ENCODE measurements at places on chromosomes 1 and 21.

DNA sequence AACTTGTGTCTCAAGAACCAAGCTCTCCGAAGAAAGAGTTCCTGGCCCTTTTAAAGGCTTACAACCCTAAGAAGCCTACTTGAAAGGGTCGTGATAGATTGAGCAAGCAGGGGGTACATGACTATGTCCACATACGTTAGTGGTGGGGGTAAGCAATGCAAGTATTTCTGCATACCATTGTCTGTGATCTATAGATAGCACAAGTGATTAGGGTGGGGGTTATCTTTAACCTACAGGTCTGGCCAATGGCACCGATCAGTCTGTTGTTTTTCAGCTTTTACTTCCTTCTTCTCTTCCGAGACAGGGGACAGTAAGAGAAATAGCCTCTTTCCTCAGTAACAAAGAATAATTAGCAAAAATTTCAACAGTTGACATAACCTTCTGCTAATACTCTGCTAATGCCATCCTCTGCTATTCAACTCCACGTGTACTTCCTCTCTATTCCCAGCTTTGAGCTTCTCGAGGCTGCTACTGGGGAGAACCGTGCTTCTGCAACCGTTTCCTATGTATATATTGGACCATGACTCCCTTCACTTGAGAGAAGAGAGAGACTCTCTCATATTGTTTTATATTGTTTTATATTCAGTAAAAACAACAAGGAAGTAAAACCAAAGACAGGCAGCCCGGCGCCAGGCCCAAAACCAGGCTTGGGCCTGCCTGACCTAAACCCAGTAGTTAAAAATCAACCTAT, 727.7 kb upstream of the NCAM2 start:
- DNase-seq = no peak

- no peak for DNase-seq
Measured at GRCh38 chr1:210332719-210333398, 4.2 kb downstream of the HHAT start.

DNA sequence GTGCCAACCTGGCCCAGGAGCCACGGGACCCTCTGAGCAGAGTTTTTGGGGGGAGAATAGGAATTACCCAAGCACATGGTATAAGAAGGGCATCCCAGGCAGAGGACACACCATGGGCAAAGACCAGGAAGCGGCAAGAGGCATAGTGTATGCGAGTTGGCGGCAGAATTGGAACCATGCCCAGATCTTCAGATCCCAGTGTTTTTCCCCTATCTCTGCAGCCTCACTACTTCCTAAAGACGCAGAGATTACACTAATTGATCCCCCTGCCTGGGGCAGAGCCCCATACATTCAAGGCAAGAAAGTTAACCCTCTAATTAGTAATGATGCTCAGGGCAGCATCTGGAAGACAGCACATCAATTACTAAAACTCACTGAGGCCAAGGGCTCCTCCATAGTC, 48.2 kb downstream of the SYT2 start:
- DNase-seq = no peak

GRCh38 chr21:40466893-40467483, 380.0 kb downstream of the DSCAM start:
- no peak for DNase-seq

- DNase-seq = no peak
Measured at GRCh38 chr1:1194723-1195122, 11.7 kb downstream of the TNFRSF18 start.

DNA sequence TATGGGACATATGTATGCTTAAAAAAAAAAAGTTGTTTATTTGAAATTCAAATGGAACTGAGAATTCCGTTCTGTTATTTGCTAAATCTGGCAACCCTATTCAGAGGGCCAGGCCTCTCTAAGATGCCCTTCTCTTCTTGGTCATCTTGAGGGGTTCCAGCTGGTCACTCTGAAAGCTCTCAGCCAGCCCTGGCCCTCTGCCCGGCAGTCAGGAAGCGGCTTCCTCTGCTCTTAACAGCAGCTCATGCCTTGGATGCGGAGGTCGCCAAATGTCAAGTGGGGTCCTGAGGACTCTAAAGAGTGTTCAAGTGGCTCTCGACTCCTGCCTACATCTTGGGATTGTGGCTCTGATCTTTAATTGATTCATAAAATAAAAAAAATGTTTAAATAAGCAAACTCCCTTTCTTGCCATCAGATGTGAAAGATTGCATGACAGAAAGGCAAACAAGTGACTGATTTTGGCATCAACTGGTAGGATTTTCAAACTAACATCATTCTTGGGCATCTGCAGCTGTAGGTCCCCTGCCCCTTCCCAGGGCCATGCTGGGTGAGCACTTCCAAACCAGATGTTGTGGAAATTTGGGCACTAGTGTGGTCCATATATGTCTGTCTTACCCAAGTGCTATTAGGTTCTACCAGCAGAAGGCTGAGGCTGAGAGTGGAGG, 130.8 kb downstream of the PRDM2 start:
- DNase-seq = no peak

- no peak for DNase-seq
Measured at GRCh38 chr1:101216623-101217022, 20.2 kb upstream of the S1PR1 start.

DNA sequence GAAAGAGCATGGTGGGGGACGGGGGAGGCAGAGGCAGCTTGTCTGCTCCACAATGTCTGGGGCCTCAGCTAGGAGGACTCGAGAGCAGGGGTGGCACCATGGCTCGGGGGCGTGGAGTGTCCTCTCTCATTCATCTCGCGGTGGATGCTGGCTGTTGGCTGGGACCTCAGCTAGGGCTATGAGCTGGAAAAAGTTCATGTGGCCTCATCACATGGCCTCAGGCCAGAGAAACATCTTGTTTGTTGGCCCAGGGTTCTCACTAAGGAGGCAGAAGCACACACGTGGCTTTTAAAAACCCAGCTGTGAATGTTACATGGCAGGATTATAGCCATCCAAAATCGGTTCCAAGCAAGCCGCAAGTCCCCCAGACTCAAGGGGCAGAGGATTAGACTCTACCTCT, 6.2 kb upstream of the CENPS start:
- no peak for DNase-seq

DNA sequence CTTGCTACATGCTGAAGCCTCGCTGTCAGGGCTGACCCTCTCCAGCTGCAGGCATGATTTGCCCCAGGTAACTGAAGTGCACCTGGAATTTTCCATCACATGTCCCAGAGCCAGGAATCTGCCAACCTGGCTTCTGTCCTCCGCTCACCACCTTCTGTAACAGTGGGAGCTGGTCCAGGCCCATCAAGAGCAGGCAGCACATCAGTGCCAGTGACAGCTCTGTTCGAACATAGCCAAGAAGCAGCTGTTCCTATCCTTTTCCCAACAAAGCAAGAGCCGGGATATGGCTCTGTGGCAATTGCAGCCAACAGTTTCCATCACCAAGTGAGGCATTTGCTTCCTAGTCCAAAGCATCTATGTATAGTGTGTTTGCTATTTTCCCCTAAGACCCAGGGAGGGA, 42.2 kb upstream of the KANK4 start:
- no peak for DNase-seq

GRCh38 chr21:19781881-19782652, 1216.1 kb upstream of the NCAM2 start:
- DNase-seq = no peak

GRCh38 chr1:18645747-18646090, 15.1 kb downstream of the PAX7 start:
- DNase-seq = no peak

DNA sequence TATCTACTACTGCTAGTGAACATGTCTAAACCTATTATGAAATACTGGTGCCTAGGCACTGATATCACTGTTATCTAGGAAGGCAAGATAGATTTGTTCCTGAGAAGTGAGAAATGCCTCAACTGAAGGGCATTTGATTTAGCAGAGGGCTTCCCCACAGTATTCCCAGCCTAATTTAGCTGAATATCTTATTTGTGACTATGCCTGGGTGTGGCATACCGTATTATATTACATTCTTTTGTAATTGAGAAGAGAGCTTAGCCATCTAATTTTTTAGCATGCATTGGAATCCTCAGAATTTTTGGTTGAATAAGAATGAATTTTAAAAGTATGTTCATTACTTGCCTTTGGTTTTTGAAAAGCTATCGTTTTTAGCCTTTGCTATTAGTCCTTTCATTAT, 99.1 kb downstream of the ZP4 start:
- DNase-seq = no peak

DNA sequence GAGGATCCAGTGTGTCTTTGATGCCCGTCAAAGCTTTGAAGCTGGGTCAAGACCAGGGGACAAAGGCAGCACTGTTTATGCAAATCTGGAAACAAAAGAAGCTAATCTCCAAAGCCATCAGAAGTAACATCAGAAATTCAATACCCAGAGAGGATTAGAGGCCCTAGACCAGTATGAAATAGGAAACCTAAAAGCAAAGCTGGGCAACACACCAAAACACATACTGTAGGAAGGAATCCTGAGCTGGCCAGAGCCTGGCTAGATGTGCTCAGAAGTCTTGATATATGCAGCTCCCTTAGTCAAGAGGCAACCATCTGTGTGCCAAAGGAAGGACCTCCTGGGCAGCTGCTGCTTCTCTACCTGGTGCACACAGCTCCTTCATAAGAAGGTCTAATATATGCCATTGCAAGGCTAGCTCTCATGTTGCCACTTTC, 12.3 kb downstream of the COLGALT2 start:
- DNase-seq = no peak

GRCh38 chr1:232335261-232335660, 294.7 kb downstream of the SIPA1L2 start:
- no peak for DNase-seq

- no peak for DNase-seq
Measured at GRCh38 chr1:194043984-194044755, 857.8 kb upstream of the B3GALT2 start.

DNA sequence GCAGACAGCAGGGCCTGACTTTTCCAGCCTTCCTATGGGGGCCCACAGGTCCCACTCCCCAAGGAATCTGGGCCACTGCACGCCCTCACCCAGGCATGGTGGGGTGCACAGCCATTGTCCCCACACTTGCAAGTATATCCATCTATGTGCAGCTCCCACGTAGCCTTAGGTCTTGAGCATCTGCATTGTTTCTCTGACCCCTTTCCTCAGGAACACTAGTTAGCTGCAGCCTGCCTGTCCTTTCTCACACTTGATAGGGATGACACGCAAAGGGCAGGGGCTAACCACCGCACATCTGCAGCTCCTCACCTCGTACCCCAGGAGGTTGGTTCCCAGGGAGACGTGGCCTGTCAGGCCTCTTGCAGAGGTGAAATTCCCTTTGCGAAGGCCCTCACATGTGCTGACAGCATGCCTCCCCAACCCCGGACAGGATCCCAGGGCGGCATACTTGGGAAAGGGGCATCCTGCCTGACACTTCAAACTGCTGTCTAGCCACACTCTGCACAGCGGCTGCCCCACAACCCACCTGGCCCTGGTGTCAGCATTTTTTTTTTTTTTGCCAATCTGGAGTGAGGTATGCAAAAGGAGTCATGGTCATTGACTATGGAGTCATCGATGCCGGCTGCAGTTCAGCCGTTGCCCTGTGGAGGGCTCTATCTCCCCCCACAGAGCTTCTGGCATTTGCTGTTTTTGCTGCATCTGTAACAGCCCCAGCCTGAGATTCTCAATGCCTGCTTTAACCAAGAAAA, 5.0 kb downstream of the JMJD4 start:
- DNase-seq = no peak

GRCh38 chr1:37403166-37403565, 71.2 kb upstream of the ZC3H12A start:
- DNase-seq = no peak

GRCh38 chr21:36579898-36580297, 100.0 kb upstream of the CLDN14 start:
- no peak for DNase-seq

DNA sequence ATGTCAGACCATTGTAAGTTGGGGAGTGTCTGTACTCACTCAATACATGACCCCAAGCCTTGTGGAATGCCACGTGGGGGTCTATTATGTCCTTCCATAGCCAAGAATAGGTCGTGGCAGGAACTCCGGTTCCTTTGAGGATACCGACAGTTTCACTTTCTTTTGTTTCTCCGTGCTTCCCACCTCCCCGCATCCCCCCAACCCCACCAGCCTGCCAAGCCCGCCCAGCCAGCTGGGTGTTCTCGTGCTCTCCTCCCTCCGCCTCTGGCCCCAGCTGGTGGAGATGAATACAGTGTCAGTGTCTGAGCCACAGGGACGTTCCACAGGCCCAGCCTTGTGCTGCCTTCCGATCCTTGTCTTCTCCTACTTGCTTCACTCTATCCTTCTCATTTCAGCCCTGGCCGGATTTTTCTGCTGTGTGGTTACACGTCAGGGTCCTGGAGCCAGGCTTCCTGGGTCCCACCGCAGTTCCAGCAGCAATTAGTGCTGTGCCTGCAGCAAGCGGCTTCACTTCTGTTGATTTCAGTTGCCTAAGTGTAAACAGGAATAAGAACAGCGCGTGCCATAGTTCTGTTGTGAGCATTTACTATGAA, 4.1 kb upstream of the AGTRAP start:
- no peak for DNase-seq

DNA sequence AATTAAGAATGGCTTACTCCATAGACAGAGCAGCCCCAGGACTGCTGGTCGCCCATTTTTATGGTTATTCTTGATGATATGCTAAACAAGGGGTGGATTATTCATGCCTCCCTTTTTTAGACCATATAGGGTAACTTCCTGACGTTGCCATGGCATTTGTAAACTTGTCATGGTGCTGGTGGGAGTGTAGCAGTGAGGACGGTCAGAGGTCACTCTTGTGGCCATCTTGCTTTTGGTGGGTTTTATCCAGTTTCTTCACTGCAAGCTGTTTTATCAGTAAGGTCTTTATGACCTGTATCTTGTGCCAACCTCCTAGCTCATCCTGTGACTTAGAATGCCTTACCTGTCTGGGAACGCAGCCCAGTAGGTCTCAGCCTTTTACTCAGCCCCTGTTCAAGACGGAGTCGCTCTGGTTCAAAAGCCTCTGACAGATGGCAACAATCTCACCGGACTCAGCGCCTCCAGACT, 5.2 kb upstream of the AGPAT3 start:
- no peak for DNase-seq

GRCh38 chr1:57711326-57711725, 287.5 kb upstream of the DAB1 start:
- no peak for DNase-seq

DNA sequence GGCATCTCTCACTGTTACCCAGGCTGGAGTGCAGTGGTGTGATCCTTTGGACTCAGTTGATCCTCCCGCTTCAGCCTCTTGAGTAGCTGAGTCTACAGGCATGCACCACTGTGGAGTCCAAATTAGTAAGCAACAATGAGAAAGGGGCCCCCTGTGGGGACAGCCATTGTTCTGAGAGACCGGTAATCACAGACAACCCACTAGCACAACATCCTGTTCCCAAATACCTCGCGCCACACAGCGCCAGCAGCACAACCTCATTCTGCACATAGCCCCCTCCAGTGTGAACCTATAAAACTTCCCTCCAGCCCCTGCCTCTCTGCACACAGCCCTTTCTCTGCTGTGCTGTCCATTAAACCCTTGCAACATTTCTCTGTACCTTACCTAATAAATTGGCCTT, 226.4 kb downstream of the DYRK1A start:
- no peak for DNase-seq

GRCh38 chr1:3099861-3100260, 30.9 kb downstream of the PRDM16 start:
- DNase-seq = no peak
